Natural killer cell (primary cell): ENCODE measurements at places on chromosomes 2 and 18.

DNA sequence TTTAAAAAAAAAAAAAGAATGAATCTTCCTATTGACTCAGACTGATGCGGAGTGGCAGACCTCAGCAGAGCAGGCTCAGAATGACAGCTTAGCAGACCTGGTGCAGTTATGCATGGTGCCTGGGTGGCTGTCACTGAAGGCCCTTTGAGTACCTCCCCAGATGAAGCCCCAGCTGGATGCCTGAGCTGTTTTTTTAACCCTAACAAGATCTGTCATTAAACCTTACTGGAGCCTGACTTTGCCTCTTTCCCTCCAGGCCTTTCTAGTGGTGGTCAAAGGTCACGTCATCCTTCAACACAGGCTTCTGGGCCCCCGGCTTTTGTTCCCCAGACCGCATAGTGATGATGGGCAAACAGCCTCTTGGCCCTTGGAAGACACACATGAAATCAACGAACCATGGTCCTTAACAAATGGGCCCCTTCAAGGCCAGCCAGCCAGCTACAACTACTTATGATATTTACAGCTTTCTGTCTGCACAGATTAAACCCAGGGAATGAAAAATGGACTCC lies 138.3 kb upstream of the CYP1B1 start:
- DNase-seq: no peak
- H3K4me3 ChIP-seq: no peak overlapping the region
- no peak overlapping the region for H3K27ac ChIP-seq
- no peaks in the 10 kb centered on the region for H3K4me1 ChIP-seq

DNA sequence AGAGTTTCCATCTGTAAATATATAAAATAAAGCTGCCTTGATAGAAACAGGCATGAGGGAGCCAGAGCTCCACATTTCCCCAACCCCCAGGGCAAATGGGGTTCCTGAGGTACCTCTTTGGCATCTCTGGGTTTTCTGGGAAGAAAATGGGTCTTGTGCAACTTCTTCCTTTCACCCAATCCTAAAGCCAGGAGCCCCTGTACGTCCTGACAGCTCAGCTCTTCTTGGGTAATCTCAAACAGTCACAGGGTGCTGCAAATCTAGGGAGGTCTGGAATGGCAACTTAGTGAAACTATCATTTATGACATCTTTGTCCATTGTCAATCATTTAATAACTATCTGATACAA lies 36.6 kb upstream of the STAT1 start:
- no peak for DNase-seq
- H3K27me3 ChIP-seq: no peaks in the 10 kb centered on the region
- peaks cover 26% of the 10 kb centered on the region for H3K4me1 ChIP-seq
- no peak overlapping the region for H3K27ac ChIP-seq
- no peak overlapping the region for H3K4me3 ChIP-seq

- no peaks in the 10 kb centered on the region for H3K27me3 ChIP-seq
- peaks cover 16% of the 10 kb centered on the region for H3K4me1 ChIP-seq
- no peak for DNase-seq
- no peaks in the 10 kb centered on the region for H3K36me3 ChIP-seq
Measured at GRCh38 chr2:217612920-217613319, 389.9 kb downstream of the TNS1 start.

- H3K4me1 ChIP-seq: peaks cover 48% of the 10 kb centered on the region
- DNase-seq: peak; percentile 70
- peak overlapping the region; percentile 91 for H3K4me3 ChIP-seq
- H3K27me3 ChIP-seq: no peaks in the 10 kb centered on the region
Measured at GRCh38 chr2:231708773-231709635, 679 bp downstream of the PTMA start.

DNA sequence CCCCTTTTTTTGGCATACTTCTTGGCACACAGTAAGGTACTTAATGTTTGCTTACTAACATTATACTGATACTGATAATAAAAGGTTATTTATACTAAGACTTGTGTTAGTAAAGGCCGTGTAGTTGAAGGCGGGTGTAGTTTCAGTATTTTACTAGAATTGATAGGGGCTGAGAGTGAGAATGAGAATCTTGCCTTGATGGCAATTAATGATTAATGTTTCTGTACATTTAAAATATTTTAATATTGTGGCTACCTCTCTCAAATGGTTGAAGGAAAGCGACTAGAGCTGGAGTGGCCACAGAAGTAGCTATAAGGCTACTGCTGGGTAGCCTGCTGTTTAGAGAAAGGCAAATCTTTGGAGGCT lies 29.3 kb downstream of the PELI1 start:
- no peaks in the 10 kb centered on the region for H3K4me1 ChIP-seq
- H3K4me3 ChIP-seq: no peak overlapping the region
- no peaks in the 10 kb centered on the region for H3K36me3 ChIP-seq
- no peaks in the 10 kb centered on the region for H3K27me3 ChIP-seq
- H3K27ac ChIP-seq: no peak overlapping the region

GRCh38 chr2:80527119-80527518 lies 222.6 kb upstream of the LRRTM1 start:
- H3K27me3 ChIP-seq: no peaks in the 10 kb centered on the region
- H3K27ac ChIP-seq: no peak overlapping the region
- H3K36me3 ChIP-seq: no peaks in the 10 kb centered on the region
- no peaks in the 10 kb centered on the region for H3K4me1 ChIP-seq

DNA sequence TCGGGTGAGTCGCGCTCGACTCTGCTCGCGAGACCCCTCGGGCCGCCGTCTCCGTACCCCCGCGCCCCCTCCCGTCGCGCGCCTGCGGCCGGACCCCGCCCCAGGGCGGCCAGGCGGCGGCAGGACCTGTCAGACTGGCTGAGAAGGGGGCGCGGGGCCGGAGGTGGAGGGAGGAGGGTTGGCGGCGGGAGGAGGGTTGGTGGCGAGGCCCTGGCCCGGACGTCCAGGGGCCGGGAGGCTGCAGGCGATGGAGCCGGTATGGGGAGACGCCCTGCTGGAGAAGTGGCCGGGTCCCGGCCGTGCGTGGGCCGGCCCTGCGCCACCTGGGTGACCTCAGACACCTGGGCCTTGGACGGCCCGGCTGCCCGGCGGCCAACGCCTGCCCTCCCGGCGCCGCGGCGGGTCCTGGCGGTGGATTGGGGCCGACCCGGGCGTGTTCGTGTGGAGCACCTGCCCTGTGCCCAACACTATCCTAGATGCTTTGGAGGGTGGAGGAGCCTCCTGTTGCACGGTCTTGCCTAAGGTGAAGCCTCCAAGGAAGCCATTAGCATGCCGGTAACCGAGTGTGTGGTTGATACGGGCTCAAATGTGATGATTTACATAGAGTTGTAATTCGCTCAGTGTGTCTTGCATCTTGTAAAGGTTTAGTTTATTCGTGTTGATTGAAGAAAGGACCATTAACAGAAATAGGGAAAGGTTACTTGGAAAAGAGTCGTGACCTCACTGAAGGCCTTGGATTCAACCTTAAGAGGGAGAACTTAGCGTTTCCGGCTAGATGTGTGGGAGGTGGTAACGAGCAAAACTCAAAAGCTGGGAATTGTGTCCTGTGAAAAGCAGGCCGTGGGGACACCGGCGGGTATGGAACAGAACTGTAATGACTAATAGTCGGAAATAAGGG lies 550 bp downstream of the MYL12B start:
- H3K4me3 ChIP-seq: peak overlapping the region; percentile 96
- peak; percentile 68 for DNase-seq
- peaks cover 17% of the 10 kb centered on the region for H3K36me3 ChIP-seq
- no peaks in the 10 kb centered on the region for H3K27me3 ChIP-seq
- peak overlapping the region; percentile 99 for H3K27ac ChIP-seq
- H3K4me1 ChIP-seq: peaks cover 31% of the 10 kb centered on the region

DNA sequence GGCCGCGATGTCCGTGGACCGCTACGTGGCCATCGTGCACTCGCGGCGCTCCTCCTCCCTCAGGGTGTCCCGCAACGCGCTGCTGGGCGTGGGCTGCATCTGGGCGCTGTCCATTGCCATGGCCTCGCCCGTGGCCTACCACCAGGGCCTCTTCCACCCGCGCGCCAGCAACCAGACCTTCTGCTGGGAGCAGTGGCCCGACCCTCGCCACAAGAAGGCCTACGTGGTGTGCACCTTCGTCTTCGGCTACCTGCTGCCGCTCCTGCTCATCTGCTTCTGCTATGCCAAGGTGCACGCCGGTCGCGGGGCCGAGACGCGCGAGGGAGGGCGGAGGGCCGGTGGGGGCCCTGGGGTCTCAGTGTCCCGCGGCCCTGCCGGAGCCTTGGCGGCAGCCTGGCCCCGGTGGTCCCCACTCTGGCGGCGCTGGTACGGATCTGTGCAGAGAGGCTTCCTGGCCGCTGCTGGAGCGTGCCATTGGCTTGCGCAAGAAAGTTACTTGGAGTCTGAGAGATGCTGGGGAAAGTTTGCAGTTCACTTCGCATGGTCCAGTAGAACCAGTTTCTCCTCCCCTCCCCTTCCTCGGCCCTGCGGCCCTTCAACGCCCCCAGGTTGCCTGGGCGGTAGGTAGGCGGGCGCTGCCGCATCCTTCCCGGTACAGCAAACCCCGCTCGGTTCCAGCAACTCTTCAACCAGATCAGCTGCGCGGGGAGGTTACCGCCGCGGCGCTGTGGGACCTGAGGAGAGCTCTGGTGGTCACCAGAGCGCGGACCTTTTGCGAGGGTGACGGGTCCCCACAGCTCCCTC lies 1.5 kb downstream of the GALR1 start:
- no peak overlapping the region for H3K4me3 ChIP-seq
- peaks cover 23% of the 10 kb centered on the region for H3K4me1 ChIP-seq
- no peak for DNase-seq
- no peaks in the 10 kb centered on the region for H3K36me3 ChIP-seq
- H3K27ac ChIP-seq: no peak overlapping the region

DNA sequence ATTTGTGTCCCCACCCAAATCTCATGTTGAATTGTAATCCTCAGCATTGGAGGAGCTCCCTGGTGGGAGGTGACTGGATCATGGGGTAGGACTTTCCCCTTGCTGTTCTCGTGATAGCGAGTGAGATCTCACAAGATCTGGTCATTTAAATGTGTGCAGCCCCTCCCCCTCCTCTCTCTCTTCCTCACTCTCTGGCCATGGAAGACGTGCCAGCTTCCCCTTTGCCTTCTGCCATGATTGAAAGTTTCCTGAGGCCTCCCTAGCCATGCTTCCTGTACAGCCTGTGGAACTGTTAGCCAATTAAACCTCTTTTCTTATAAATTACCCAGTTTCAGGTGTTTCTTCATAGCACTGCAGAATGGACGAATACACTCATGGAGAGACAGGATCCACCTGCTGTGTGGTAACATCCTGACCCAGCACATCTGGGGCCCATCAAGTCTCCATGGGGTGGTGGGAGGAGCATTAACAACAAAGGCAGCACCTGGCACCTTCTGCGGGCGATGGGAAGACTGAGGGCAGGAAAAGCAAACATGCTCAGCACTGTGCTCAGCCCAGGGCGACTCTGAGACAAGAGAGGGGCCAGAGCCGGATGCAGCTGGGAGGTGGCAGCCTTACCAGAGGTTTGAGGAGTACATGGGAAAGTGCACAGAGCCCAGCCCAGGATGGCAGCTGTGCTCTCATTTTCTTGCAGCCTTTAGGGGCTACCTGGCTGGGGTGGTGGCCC lies 16.2 kb upstream of the ALPP start:
- peaks cover 20% of the 10 kb centered on the region for H3K4me1 ChIP-seq
- DNase-seq: no peak
- no peak overlapping the region for H3K4me3 ChIP-seq
- no peak overlapping the region for H3K27ac ChIP-seq
- no peaks in the 10 kb centered on the region for H3K36me3 ChIP-seq

- no peaks in the 10 kb centered on the region for H3K27me3 ChIP-seq
- no peaks in the 10 kb centered on the region for H3K4me1 ChIP-seq
- H3K4me3 ChIP-seq: no peak overlapping the region
- no peaks in the 10 kb centered on the region for H3K36me3 ChIP-seq
- no peak for DNase-seq
- H3K27ac ChIP-seq: no peak overlapping the region
Measured at GRCh38 chr2:57806449-57806968, 240.1 kb upstream of the VRK2 start.

GRCh38 chr2:10834068-10834655 lies 21.6 kb upstream of the PDIA6 start:
- DNase-seq: no peak
- no peaks in the 10 kb centered on the region for H3K36me3 ChIP-seq
- H3K27ac ChIP-seq: no peak overlapping the region
- H3K4me3 ChIP-seq: no peak overlapping the region
- H3K27me3 ChIP-seq: peaks cover 7% of the 10 kb centered on the region

DNA sequence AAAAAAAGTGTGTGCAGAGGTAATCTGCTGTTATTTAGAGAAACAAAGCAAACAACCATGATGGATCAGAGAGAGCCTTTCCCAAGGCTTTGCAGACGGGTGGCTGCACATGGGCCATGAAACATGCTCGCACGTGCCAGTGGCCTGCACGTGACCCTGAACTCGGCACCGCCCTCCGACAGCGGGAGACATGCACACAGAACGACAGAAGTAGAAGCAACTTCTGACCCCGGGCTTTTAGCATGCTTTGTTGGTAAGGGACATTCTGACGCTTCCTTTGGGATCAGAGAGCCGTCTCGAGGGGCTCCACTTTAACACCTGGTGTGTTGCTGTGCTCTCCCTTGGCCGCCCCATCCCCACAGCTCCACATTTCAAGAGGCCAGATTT lies 112.5 kb downstream of the KCNF1 start:
- no peaks in the 10 kb centered on the region for H3K27me3 ChIP-seq
- H3K27ac ChIP-seq: no peak overlapping the region
- DNase-seq: no peak
- no peaks in the 10 kb centered on the region for H3K4me1 ChIP-seq

DNA sequence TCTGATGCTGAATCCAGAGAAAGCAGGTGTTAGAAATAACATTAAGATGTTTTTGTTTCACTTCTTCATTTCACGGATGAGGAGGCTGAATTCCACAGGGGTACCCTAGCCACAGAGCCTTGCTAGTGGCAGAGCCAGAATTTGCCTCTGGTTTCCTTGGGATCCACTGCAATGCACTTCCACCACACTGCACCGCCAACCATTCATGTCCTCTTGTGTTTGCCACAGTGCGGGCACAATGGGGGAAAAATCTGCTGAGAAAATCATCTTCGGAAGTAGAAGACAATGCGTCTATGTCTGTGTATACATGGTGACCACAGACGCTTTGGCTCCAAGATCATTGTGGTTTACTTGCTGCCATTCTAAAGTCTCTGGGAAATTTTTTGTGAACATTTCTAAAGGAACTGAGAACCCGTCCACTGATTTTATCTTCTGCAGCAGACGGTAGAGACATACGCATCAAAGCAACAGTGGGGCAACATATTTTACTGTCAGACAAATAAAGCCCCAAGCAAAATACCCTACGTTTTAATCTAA lies 14.9 kb downstream of the ICOS start:
- H3K4me1 ChIP-seq: peaks cover 9% of the 10 kb centered on the region
- no peaks in the 10 kb centered on the region for H3K27me3 ChIP-seq
- DNase-seq: peak; percentile 85
- no peak overlapping the region for H3K27ac ChIP-seq

GRCh38 chr2:189146553-189146952 lies 33.0 kb downstream of the COL5A2 start:
- no peak for DNase-seq
- no peak overlapping the region for H3K27ac ChIP-seq
- no peaks in the 10 kb centered on the region for H3K27me3 ChIP-seq
- no peaks in the 10 kb centered on the region for H3K36me3 ChIP-seq
